ENCODE measurements at places on chromosomes 1 and 21.

GRCh38 chr1:107949467-107950253 is 15.3 kb downstream of the VAV3 start:
- DNase-seq = no peak
- H3K27ac ChIP-seq = no peak overlapping the region
- no peaks in the 10 kb centered on the region for H3K27me3 ChIP-seq
- no peak overlapping the region for H3K4me3 ChIP-seq

DNA sequence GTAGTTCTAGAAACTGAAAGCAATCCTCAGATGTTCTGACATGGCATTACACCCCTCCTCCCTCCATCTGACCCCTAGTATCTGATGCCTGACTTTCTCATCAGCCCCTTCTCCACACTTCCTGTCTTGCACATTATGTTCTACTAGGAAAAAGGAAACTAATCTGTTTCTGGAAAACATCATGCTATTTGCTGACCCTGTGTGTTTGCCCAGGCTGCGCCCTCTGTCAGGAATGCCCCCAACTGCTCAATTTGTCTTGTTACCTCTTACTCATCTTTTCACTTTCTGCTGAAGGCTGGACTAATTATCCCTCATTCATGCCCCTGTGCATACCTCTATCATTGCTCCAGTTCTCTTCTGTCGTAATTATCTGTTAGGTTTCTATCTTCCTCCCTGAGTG is 37.5 kb upstream of the DAB1 start:
- no peaks in the 10 kb centered on the region for H3K4me1 ChIP-seq
- no peak overlapping the region for H3K4me3 ChIP-seq
- DNase-seq = no peak
- H3K27me3 ChIP-seq = no peaks in the 10 kb centered on the region
- H3K36me3 ChIP-seq = no peaks in the 10 kb centered on the region

DNA sequence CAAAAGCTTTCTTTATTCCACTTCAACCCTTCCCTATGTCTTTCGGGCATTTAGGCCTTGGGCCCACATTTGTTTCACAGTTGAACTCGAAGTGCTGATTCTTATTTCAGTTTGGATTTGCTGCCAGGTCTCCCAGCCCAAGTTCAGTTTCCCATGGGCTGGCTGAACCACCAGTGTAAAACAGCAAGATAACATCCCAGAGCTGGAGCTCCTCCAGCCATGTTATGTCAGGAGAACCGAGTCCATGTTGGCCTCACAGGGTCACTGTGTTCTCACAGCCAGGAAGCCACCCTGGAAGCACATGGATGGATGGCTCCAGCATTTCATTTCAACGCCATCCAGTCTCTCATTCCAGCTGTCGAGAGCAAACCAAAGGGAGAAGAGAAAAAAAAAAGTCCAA is 45.2 kb upstream of the RXRG start:
- no peak overlapping the region for H3K4me3 ChIP-seq
- H3K4me1 ChIP-seq = peaks cover 10% of the 10 kb centered on the region
- H3K27me3 ChIP-seq = no peaks in the 10 kb centered on the region
- H3K36me3 ChIP-seq = no peaks in the 10 kb centered on the region

DNA sequence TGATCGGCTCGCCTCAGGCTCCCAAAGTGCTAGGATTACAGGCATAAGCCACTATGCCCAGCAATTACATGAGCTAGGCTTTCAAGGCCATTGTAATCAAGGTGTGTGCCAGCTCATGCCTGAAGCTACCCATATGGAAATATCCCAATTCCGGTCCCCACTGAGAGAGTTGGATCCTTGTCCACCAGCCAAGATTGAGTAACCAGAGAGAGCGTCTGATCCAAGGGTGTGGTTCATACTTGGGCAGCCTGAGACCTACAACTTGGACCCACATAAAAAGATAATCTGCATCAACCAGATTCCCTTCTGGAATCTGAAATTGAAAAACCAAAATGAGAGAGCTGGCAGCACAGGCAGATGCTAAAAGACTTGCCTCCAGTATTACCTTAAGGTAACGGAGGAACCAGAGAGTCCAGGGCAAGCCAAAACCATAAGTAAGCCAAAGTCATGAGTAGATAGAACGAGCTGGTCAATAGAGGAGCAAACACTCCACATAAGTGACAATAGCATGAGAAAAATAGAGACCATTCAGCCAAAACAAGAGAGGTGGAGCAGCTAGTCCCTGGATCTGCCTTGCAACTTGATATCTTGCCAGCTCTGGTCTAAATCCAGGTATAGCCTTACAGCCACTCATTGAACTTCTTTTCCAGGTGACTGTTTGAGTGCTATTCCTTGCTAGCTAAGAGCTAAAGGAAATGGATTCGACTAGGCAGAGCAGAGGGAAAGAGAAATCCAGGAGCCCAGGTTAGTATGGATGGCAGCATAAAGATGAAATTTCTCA is 63.8 kb upstream of the ATP1A1 start:
- no peaks in the 10 kb centered on the region for H3K27me3 ChIP-seq
- no peaks in the 10 kb centered on the region for H3K36me3 ChIP-seq
- no peaks in the 10 kb centered on the region for H3K4me1 ChIP-seq
- DNase-seq = no peak
- no peak overlapping the region for H3K27ac ChIP-seq

- DNase-seq = no peak
- H3K4me3 ChIP-seq = no peak overlapping the region
- no peaks in the 10 kb centered on the region for H3K4me1 ChIP-seq
- no peak overlapping the region for H3K27ac ChIP-seq
- H3K36me3 ChIP-seq = no peaks in the 10 kb centered on the region
Observed at GRCh38 chr1:210618369-210618768, 289.7 kb downstream of the HHAT start.

- no peaks in the 10 kb centered on the region for H3K36me3 ChIP-seq
- DNase-seq = no peak
- H3K27ac ChIP-seq = peak overlapping the region; percentile 90
Observed at GRCh38 chr1:206664740-206665139, 20.0 kb upstream of the MAPKAPK2 start.

- no peaks in the 10 kb centered on the region for H3K27me3 ChIP-seq
- no peaks in the 10 kb centered on the region for H3K36me3 ChIP-seq
- H3K4me1 ChIP-seq = peaks cover 13% of the 10 kb centered on the region
- peak overlapping the region; percentile 89 for H3K27ac ChIP-seq
Observed at GRCh38 chr1:26084091-26084561, 16.7 kb upstream of the TRIM63 start.

Measured in right atrium auricular region (tissue), 2 donors.